Central memory CD8-positive, alpha-beta T cell (primary cell): ENCODE measurements at places on chromosomes 12 and 14.

DNA sequence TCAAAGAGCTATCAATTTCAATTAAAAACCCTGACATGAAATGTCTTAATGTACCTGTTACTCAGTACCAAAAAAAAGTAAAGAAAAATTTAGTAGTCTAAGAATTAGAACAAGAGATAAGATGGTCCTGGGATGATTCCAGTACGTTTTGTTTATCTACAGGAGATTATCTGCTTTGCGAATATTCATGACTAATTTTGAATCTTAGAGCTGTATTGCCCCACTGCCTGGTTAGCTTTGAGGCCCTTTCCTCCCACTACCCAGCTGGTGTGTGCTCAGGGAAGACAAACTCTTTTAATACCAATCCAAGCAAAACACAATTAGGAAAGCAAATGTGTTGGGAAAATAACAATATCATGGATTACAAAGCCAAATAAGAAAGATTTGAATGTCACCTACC, 263.5 kb downstream of the FOXG1 start:
- no peak for DNase-seq

- no peak for DNase-seq
These were observed 44.7 kb downstream of the PPP1R36 start for GRCh38 chr14:64594438-64594837.

GRCh38 chr12:45289245-45290215, 73.6 kb downstream of the ANO6 start:
- no peak for DNase-seq

GRCh38 chr12:16530268-16530850, 75.6 kb downstream of the LMO3 start:
- no peak for DNase-seq

- no peak for DNase-seq
These were observed 22.1 kb upstream of the E2F7 start for GRCh38 chr12:77087427-77087826.

DNA sequence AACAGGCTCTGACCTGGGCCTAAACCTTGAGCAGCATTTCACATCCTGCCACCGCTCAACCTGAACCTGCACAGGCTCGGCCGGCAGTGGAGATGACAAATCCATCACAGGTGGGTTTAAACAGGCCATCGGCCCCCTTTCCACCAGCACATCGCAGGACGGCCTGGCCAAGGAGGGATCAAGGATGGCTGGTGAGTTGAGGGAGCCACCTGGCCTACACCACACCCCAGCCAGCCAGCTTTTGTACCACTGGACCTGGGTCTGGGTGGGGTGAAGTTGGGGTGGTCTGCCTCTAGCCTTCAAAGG, 14.2 kb downstream of the MMAB start:
- DNase-seq: no peak

- peak; percentile 11 for DNase-seq
These were observed 972 bp downstream of the SAMD4A start for GRCh38 chr14:54567639-54568561.

DNA sequence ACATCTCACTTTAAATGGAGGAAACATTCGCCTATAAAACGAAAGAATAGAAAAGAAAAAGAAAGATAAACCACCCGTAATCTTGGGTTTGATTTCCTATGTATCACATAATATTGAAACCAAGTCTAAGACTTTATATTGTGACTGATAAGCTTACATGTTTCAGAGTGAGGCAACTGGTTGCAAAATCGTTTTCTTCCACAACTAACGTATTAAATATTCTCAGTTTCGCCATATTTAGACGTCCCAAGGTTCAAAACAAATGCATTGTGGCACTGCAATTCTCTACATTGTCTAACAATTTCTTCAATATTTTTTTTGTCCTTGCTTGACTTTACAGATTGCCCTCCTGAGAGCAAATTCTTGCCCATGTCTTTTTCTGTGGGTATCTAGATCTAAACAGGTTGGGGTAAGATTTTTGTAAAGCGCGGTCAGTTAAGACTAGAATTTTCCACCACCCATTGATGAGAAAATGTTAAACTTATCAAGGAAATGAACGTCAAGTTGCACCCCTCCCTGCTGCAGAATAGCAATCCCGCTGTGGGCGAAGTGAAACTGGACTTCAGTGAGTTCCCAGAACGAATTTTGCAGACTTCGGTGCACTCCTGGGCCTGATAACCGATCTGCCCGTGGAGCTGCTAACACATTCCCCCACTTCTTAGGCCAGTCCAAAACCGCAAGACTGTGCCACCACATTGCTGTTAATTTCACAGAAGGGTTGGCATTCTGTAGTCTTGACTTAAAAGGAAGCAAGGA, 2.7 kb downstream of the TBX3 start:
- no peak for DNase-seq

DNA sequence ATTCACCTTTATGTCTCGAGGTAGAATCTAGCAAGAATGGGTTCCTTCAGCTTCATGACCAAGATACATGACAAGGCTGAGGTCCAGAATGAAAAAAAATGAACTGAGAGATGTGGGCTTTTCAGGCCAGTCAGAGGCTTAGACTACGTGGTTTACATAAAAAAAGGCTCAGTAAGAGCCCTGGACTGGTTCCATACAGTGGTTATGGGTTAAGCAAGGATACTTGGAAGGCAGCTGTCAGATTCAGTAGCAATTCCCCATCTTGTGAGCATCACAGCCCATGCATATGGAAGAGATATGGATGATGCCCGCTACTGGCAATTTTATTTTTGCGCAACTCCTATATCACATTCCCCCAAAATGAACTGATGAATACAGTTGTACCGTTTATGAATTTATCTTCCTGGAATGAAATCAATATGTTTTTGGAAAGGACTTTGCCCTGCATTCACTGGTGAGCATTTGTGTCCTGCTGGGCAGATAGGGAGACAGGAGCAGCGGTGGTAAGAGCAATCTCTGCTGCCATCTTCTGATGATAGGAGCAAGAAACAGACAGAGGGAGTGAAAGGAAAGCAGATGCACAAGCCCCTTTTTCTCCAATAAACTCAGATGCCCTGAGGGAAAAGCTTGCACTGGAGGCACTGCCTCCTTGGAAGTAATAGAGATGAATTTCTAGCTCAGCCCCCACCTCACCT, 280.4 kb downstream of the GALC start:
- no peak for DNase-seq

DNA sequence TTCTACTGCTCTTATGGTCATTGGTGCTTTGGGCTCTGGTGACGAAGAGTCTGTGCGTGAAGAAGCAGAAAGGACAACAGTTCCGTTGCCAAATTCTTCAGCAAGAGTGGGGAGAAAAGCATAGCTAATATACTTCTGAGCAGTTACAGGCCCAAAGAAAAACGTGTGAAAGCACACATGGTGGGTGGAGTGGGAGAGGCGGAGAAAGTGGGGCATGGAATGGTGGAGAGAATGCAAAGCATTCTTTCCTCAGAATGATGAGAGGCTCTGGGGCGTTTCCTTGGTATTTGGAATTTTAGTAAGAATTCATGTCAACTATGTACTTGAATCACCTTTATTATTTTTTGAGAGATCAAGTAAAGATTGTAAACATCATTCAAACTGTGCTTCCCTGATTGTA, 396.1 kb downstream of the NAV3 start:
- DNase-seq: no peak

GRCh38 chr14:23060536-23061260, 3.4 kb upstream of the CDH24 start:
- no peak for DNase-seq

- DNase-seq: no peak
These were observed 341.4 kb downstream of the ADAMTS20 start for GRCh38 chr12:43210485-43211192.
